ENCODE measurements at places on chromosomes 1 and 21.

DNA sequence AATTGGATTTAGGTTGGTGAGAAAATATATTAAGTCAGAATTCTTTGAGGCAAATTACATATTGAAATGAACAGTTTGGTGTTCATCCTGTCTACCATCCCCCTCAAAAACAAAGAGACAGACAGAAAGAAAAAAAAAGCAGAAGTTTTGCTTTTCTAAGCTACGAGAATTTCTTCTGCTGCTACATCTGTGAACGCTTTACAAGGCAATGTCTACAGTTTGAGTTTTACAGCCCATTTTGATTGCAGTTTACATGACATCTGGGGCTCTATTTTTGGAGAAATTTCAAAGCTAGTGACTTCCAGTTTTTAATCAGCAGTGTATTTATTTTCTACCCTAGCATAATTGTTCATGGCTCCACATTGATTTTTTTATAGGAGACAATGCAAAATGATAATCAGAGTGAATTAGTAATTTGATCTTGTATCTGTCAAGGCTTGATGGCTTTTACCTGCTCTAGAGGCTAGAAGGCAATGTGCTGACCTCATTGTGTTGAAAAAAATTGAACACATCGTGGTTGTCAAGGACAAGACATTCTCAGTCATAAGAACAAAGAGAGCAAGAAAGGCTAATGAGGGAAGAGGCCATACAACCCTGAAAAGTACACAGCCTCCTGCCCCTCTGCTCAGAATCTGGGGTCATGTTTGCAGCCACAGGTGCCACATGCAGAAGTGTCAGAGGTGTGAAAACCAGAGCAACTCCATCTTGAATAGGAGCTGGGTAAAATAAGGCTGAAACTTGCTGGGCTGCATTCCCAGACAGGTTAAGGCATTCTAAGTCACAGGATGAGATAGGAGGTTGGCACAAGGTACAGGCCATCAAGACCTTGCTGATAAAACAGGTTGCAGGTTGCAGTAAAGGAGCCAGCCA lies 201.0 kb upstream of the CAMK1G start:
- ATAC-seq: no peak

- no peak for ATAC-seq
Measured at GRCh38 chr1:87176514-87176913, 152.2 kb upstream of the LMO4 start.

DNA sequence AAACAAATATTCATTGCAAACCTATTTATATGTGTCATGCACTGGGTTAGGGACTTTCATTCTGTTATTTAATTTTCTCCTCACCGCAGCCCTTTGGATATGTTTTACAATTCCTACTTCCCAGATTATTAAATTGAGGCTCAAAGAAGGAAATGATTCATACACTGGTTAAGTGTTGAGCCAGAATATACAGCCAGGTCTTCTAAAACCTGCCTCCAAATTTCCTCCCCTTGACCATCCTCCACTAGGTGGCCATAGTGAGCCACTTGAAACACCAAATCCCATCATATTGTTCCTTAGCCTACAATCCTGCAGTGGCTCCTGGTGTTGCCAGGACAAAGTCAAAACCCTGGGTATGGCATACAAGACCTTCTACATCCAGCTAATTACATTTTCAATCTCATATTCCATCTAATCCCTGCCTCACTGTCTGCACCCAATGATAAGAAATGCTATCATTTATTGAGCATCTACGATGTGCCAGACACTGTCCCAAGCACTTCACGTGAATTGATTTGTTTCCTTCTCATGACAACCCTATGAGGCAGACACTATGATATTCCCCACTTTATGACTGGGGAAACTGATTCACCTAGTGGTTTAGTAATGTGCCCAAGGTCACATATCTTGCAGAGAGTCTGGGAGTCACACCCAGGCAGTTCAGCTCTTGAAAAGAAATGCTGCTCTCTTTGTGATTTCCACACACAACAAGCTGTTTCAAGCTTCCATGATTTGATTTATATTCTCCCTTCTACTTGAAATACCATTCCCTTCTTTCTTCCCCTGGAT lies 23.6 kb upstream of the KIRREL1 start:
- peak; percentile 78 for ATAC-seq

GRCh38 chr1:88935522-88936222 lies 44.3 kb upstream of the GTF2B start:
- ATAC-seq: peak; percentile 51

GRCh38 chr1:201025571-201026002 lies 2.1 kb upstream of the KIF21B start:
- no peak for ATAC-seq

- no peak for ATAC-seq
Measured at GRCh38 chr1:25501235-25502058, 42.0 kb upstream of the LDLRAP1 start.

DNA sequence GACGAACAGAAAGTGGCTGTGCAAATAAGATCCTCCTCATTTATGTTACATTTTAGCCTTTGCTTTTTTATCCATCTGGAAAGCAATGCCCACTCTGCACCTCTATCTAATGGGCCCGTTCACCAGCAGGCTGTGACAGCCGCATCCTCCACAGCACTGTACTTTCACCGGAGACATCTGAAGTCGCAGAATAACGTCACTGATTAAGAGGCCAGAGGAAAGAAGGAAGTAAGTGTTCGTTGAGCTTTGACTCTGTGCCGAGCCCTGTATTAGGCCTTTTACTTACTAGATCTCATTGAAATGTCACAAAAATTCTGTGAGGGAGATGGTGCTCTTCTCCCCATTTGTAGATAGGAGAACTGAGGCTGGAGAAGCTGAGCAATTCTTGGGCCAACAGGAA lies 62.3 kb downstream of the KAZN start:
- no peak for ATAC-seq

DNA sequence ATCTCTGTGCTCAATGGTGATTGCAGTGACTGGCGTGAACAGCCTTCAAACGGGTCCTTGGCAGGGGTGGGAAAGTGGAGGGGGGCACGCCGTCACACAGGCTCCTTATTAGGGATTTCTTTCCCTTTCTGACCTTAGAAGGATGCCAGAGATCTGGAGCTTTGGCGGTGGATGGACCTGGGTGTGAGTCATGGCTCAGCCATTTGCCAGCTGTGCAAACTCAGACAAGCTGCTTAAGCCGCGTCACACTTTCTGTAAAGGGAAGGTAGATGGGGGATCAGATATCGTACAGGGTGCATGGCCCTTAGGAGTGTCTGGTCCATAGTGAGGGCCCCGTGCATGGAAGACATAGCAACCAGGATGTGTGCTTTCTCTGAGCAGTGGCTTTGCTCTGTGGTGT lies 48.3 kb upstream of the C1orf174 start:
- ATAC-seq: no peak

DNA sequence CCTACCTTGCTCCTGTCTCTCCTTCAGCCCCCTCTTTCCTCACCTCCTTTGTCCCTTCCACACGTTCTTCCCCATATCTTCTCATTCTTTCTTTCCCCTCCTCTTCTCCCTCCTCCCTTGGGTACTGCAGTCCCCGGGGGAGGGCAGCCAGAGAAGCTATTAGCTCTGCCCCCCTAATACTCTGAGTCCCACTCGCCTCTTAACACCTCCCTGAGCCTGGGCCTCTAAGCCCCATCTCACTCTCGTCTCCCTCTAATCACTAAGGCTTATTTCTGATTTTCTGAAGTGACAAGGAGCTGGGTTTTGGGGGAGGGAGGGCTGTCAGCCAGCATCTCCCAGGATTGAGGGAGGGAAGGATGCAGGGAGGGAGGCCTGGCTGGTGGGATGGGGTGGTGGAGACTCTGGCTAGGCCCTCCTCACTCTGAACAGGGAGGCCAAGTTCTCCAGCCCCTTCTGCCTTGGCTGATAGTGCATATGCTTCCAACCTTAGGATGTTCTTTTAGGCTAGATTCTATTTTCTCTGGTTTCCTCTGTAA lies 25.6 kb upstream of the DMBX1 start:
- no peak for ATAC-seq

- ATAC-seq: peak; percentile 8
Measured at GRCh38 chr1:19067182-19067911, 110.9 kb upstream of the IFFO2 start.

DNA sequence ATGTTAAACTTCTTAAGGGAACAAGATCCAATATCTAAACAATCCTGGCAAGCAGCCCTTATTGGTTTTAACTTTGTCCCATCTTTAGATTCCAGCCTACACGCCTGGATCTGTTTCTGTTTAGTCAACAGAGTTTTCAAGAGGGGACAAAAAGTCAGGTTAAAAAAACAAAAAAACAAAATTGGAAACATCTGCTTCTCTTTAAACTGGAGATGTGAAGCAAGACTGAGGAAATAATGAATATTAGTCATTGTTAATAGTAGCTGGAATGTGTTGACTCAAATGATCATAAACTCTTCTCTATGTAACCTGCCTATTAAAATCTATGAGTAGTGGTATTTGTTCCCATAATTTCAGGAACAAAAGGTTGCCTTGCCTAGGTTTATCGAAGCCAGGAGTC lies 55.0 kb downstream of the NID1 start:
- ATAC-seq: no peak

GRCh38 chr1:208243527-208243966 lies 637 bp downstream of the PLXNA2 start:
- ATAC-seq: peak; percentile 1

GRCh38 chr21:25700741-25701140 lies 34.0 kb downstream of the ATP5PF start:
- no peak for ATAC-seq

GRCh38 chr1:218488531-218488930 lies 143.4 kb downstream of the TGFB2 start:
- no peak for ATAC-seq

DNA sequence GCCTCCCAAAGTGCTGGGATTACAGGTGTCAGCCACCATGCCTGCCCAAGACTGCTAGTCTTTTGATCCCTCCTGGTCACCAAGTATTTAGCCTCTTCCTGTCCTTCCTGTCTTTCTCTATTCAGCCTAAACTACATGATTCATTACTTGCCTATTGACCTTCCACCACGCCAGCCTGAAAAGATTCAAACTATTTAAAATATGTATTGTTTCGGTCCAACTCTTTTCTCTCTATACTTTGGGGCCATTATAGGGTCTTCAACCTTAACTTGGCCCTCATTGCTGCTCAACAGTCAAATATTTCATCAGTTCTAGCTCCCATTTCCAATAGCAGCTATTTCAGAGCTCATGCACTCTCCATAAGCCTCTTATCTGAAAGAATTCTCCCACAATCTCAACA lies 153.0 kb downstream of the TNFSF18 start:
- ATAC-seq: peak; percentile 44

- ATAC-seq: peak; percentile 92
Measured at GRCh38 chr1:116131866-116132605, 20.8 kb downstream of the MAB21L3 start.

DNA sequence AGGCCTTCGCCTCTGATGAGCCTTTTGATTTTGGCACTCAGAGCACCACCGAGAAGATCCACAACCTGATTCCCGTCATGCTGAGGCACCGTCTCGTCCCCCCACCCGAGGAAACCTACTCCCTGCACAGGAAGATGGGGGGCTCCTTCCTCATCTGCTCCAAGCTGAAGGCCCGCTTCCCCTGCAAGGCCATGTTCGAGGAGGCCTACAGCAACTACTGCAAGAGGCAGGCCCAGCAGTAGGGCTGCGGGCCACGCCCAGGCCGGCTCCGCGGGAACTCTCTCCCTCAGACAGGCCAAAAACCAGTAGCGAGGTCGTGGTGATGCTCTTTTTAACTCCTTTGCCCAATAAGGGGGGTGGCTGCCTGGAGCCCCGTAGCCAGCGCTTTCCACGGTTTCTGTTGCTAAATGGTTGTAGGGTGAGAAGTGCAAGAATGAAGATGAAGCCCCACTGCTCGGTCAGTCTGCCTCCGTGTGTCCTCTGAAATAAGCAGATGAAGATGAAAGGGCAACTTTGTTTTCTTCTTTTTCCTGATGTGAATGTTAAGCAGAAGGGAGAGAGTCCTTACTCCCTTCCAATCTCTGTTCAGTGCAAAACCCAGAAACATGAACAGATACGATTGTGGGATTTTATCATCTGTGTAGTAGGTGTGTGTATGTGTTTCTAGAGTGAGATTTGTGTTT lies 46.5 kb downstream of the COQ8A start:
- ATAC-seq: no peak

- no peak for ATAC-seq
Measured at GRCh38 chr21:37424396-37424795, 57.8 kb downstream of the DYRK1A start.

DNA sequence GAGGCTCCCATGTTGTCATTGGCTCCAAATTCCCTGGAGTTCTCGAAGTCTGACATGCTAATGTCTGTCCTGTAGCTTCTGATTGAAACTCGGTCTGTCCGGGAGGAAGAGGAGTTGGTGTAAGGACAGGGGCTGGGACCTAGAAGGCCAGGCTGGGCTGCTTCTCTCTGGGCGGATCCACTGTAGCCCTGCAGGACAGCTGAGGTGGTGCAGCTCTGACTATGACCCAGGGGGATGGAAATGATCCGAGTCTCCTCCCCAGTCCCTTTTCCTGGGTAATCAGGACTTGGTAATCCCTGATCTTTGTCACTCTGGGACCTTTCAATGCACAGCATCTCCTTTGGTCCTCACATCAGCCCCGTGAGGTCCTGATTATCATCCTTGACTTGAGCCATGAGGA lies 10.0 kb upstream of the FCMR start:
- no peak for ATAC-seq

DNA sequence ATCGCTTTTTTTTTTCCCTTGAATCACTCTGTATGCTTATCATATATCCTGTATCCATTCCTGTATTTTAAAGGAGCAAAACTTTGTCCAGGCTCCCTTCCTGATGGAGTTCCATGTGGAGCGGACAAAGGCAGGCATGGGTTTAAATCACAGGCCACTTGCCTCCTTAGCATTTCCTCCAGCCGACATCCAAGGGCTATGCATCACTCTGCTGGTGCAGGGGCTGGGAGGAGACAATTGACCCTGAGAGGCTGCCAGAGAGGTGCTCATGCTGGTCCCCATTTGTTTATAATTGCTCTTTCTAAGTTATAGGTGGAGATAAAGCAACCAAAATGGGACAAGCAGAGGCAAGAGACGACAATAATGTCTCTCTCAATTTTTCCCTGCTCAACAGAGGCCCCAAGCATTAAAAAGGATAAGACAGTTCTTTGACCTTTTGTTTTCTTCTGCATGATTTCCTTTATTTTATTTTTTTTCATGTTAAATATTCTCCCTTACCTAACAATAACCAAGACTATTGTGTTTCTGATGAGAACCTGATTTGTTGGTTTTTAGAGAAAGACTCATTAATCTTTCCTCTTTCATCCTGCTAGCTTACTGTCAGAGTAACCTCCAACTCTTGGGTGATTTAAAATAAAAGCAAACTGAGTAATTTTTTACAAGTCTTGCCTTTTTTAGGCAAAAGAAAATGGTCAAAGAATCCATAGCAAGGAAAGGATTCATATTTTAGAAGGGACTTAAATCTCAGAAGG lies 353.7 kb downstream of the ADGRL2 start:
- no peak for ATAC-seq

Measured in esophagus mucosa (tissue), 1 donor.